ENCODE measurements at places on chromosomes 1 and 21.
A peak's percentile ranks its signal among the peaks of the same experiment; 100 is the strongest.

- DNase-seq, result no peak
These were observed 29.9 kb upstream of the DDAH1 start for GRCh38 chr1:85494904-85495266.

DNA sequence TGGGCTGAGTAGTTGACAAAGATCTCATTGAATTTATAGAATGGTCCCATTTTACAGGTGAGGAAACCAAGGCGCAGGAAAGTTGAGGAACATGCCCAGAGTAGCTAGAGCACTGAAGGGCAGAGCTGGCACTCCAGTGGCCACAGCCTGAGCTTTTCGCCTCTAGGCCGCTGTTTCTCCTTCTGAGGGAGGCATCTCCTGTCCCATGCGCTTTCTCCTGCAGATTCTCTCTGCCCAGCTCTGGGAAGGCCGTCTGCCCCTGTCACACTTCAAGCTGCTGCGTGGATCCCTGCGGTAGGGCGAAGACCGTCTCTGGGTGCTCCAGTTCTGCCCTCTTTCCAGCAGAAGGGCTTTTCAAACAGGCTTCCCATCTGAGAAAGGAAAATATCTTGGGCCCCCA, 159.9 kb downstream of the ACTL8 start:
- no peak for DNase-seq

DNA sequence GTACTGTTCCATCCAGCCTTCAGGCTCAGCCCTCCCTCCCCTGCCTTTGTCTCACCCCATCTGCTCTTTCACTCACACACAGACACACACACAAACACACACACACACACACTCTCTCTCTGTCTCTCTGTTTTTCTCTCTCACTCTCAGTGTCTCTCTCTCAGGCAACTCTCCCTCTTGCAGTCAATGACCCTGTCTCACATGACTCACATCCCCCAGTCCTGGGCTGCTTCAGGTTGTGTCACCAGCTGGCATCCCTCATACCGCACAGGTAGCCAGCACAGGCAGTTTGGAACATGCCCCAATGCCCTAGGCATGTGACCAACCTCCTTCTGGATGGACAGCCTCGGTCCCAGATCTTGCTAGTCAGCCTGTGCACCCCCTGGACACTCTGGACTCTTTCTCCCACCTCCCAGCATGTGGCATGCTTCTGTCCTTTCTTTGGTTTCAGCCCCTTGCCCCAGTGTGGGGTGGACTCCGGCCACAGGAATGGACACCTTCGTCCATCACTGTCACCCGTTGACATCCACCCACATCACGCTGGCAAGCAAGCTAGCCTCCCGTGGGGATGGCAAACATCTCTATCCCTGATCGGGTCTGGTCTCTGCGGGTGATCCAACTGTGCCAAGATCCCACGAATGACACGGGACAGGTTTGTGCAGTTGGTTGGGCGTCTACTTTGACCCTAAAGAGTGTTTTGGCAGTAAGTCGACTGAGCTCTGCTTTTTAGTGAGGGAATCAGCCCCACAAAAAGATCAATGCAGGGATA, 23.4 kb upstream of the FCGR2A start:
- DNase-seq, result no peak

DNA sequence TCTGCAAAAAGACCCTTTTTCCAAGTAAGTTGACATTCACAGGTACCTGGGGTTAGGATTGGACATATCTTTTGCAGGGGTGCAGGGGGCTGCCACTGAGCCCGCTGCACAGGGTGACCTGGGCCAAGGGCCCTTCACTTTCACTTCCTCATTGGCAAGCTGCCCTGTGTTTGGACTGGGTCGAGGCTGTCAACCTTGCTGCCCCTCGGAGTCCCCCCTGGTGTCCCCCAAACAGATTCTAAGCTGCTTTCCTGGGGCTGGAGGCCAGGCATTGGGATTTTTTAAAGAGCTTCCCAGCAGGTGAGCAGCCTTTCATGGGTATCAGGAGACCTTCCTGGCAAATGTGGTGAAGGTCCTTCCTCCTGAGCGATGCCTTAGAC, 7.9 kb upstream of the UMODL1 start:
- no peak for DNase-seq

DNA sequence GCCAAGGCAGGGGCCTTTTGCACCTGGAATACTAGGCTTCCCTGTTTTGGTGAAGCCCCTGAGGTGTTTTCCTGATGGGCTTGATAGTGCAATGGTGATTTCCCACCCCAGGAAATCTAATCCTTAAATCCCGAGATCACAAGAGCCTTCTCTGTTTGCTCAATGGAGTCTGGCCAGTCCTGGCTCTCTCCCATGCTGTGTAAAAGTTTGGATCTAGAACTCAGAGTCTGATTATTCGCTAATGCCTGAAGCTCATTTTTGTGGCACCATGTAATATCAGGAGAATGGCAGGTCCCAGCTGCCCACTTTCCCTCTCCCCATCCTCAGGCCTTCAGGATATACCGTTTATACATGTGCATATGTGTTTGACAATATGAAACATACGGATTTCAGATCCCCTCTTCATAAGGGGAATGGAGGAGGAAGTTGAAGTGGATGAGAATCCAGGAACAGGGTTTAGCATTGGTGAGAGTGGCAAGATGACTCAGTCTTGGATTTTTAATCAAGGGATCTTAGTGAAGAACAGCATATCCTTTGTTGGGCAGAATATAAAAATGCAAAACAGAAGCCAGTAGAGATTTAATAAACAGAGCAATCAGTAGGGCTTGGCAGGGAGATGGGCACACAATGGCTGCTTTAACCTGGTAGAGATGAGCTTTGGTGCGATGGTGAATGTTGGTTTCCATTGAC, 62.1 kb downstream of the CLIC6 start:
- no peak for DNase-seq

DNA sequence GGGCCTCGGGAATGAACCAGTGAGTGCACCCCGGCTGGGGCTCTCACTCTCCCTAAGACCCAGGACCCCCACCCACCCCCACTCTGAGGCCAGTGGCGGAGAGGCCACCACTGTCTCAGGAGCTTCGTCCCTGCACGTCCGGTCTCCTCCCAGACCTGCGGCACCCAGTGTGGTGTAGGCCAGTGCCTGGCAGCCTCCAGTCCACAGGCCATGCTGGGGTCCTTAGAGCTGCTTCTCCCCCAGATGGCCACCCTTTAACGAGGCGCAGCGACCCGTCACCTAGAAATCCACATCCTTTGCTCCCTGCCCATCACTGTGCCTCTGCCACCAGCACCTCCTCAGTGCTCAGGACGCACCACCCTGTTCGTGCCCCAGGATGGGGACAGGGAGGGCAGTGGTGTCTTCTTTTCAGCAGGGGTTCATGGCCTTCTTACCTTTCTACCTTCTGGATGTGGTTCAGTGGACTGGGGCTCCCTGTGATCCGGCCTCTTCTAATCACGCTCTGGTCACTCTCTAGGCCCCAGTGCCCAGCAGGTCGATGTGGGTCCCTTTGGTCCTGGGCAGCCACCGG, 131.9 kb upstream of the ARHGEF16 start:
- DNase-seq, result no peak

DNA sequence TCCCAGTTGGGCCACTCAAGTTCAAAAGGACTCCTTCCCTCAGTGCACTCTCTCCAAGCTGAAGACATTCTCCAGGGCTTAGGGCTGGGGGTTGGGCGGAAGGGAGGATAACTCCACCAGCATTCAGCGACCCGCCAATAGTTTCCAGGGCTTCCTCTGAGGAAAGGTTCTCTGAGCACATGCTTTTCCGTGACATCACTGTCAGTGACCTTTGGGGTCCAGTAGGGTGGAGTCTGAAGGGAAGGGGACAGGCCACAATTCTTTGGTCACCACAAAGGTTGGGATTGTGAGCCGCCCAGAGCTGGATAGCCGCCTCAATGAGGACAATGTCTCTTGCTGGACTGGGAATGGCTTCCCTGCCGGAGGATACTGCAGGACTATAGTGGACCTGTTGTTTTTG, 22.8 kb upstream of the RXRG start:
- DNase-seq, result no peak

- no peak for DNase-seq
These were observed 113.9 kb downstream of the ATP5PO start for GRCh38 chr21:33801424-33802405.

GRCh38 chr21:44618909-44619308, 7.0 kb downstream of the KRTAP10-8 start:
- peak; percentile 34 for DNase-seq

DNA sequence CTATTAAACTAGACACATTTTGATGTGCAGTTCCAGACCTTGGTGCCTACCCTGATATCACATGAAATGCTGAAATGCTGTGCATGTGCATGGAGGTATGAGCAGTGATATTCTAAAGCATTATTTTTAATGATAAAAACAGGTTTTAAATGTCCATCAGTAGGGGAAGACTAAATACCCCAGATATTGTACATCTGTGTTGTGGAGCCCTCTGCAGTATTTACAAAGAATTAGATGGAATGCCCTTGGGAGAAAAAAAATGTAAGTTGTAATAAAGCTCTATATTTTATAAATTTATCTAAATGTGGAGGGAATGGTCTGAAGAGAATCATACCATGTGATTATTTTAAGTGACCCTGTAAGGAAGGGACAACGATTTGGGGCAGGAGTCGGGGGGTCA, 39.1 kb upstream of the IGSF5 start:
- no peak for DNase-seq

DNA sequence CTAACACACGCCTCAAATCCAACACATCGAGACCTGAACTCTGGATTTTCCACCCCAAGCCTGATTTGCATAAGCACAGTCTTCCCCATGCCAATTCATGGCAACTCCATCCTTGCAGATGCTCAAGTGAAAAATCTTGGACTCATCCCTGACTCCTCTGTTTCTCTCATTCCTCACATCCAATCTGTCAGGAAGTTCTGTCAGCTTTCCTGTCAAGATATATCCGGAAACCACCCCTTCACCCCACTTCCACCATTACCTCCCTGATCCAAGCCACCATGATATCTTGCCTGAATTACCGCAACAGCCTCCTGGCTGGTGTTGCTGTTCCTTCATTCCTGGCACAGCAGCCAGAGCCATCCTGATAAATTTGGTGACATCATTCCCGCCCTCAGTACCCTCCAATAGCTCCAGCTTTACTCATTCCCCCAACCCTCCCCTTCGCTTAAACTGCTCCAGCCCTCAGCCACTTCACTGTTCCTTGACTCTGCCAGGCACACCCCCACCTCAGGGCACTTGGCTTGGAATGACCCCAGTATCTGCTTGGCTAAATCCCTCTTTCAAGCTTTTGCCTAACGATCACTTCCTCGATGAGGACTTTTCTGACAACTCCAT, 17.4 kb downstream of the TCEA3 start:
- DNase-seq, result no peak

- no peak for DNase-seq
These were observed 29.4 kb upstream of the SLC19A1 start for GRCh38 chr21:45571641-45572040.

- no peak for DNase-seq
These were observed 27.8 kb upstream of the UBE2U start for GRCh38 chr1:64175639-64176038.

DNA sequence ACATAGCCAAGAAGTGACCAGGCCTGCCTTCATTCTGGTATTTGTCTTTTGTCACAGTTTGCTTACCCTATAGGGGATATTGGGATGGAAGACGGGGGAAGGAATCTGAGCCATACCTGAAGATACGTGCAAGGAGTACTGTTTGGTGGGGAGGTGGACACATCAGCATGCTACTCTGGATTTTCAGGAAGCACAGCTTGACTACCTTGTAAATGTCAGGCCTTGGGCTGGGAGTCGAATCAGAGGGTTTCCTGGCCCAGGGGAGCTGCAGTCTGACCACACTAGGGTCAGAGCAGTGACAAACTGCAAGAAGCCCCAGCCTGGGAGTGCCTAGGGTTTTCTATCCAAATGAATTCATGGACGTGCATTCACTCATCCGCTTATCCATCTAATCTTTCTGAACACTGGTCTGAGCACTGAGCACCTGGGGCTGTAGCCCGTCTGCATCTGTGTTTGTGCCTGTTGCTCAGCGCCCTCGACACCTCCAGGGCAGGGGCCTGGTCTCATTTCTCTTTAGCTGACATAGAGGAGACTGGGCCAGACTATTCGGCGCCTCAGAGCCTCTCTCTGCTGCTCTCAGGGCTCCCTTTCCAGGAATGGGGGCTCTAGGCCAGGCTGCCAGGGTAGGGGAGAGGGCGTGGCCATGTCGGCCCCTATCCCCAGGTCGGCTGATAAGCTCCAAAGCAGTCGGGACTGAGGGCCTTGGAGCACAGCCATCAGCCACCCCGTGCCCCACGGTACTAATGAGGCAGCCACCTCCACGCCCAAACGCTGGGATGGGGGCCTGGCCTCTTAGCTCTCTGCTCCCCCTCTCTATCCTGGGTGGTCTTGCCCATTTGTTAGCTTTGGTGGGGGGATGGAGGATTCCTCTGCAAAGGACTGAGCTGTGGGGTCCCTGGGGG, 47.0 kb upstream of the SLC2A1 start:
- no peak for DNase-seq

- DNase-seq, result no peak
These were observed 150.9 kb upstream of the VAMP3 start for GRCh38 chr1:7620196-7620595.

- DNase-seq, result no peak
These were observed 48.0 kb upstream of the COG2 start for GRCh38 chr1:230594214-230594773.

GRCh38 chr1:58312971-58313563, 233.5 kb downstream of the OMA1 start:
- DNase-seq, result no peak

DNA sequence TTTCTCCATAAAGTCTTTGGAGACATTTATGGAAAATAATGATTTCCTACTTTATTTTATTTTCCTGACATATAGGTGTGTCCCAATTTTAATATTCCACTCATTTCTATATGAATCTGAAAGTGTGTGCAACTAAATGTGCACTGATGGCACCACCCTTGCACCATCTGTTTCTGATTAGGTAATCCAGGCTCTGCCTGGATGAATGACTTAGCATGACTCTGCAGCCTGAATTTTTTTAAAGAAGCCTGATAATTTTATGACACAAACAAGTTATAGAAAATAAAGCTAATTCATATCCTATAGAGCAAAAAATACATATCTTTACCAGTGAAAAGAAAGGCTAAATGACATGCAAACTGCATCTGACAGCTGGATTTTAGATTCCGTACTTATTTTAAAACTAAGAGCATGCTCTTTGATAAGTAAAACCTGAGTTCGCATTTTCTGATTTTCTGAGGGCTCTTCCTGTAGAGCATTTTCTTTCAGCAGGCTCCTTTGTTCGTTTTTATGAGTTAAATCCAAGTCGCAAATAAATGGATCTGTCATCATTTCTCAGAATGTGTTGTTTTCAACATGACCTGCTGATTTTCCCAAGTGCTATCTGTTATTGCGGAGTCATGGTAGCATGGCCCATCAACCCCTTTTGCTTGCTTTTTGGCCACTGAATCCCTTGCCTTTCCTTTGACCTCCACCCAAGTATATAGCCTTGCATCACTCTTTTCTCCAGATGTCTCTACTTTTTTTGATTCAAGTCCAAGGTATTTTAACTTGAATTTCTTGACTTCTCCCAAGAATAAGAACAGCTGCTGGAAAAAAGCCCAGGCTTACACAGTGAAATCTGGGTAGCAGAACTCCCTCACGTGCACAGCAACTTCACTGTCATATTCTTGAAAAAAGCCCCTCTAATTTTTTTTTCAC, 52.8 kb upstream of the LYPLAL1 start:
- no peak for DNase-seq

- DNase-seq, result no peak
These were observed 22.8 kb downstream of the S100A6 start for GRCh38 chr1:153513023-153513422.

- DNase-seq, result no peak
These were observed 287.3 kb upstream of the SGIP1 start for GRCh38 chr1:66246351-66247269.

GRCh38 chr21:21039624-21040170, 41.5 kb downstream of the NCAM2 start:
- no peak for DNase-seq

- no peak for DNase-seq
These were observed 29.1 kb downstream of the DNAJC11 start for GRCh38 chr1:6672558-6672957.

Measured in activated T-helper 2 cell treated with anti-CD3 and anti-CD28 coated beads, Interferon-gamma antibody, Interleukin-2, Interleukin-4, amounts not matched to agents 10 μg/mL and 5 μg/mL and 100 μg/mL, durations not matched to agents 14 hours and 24 hours and 36 hours (primary cell).